NCI-H82 (cell line): ENCODE measurements at places on chromosomes 16 and 17.

GRCh38 chr17:29444589-29444988 is 54.4 kb downstream of the TAOK1 start:
- no peak for DNase-seq

- no peak for DNase-seq
These were observed 119.1 kb downstream of the HIC1 start for GRCh38 chr17:2174014-2174413.

DNA sequence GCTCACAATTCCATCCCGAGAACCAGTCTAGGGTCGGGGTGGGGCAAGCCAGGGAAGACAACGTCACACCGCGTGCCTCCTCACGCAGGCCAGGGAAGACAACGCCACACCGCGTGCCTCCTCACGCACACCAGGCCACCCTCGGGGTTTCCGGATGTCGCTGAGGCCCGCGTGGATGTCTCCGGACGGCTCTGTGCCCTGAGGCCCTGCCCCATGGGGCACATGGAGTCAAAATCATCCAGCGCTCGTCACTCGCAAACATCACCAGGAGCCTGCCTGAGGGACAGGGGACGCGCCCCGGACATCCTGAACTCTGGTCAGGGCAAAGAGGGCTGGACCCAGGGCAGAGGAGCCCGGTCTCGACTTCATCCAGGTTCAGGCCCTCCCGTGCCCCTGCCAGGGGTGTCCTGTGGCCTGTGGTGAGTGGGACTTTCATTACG is 3.7 kb downstream of the TMEM204 start:
- no peak for DNase-seq

DNA sequence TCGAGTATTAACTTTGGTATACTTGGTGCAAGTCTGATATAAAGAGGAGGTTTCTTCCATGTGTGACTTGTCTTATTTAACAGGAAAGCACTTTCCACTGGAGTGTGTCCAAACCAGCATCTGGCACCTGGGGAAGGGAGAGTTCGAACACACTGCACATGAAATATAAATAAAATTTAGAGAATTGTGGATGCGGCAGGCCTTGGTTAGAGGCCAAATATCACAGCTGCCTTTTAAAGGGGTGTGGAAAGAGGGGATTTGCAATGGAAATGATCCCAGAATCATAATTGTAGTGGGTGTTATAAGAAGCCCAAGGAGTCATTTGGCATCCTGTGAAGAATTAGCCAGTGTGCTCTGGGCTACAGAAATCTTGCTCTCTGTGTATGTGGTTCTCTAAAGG is 4.3 kb upstream of the NXN start:
- no peak for DNase-seq

DNA sequence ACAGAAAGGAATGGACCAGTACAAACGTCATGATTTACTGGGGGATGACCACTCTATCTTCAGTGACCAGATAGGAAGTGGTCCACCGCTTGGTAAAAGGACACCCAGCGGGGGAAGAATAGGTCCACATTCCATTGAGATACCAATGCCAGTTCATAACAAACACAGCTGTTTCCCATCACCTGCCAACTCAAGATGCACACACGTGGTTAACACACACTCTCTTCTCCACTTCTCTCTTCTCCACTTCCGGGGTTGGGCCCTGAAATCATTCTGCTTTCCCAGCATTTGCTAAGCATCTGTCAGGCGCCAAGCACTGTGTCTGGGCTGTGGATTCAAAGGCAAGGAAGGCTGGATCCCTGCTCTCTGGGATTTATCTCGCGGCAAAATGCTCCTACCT is 175.5 kb downstream of the SLC39A11 start:
- DNase-seq, result no peak

DNA sequence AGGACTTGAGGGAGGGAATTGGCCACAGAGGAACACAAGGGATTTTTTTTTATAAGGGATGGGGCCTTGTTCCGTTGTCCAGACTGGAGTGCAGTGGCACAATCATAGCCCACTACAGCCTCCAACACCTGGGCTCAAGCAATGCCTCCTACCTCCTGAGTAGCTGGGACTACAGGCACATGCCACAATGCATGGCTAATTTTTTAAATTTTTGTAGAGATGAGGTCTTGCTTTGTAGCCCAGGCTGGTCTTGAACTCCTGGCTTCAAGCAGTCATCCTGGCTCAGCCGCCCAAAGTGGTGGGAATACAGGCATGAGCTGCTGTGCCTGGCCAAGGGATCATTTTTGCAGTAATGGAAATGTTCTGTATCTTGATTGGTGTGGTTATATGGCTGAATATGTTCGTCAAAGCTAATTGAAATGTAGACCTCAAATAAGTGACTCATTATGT is 56.9 kb downstream of the VMP1 start:
- DNase-seq, result no peak

- DNase-seq, result peak; percentile 58
These were observed 354.9 kb upstream of the ASIC2 start for GRCh38 chr17:33647956-33648355.

DNA sequence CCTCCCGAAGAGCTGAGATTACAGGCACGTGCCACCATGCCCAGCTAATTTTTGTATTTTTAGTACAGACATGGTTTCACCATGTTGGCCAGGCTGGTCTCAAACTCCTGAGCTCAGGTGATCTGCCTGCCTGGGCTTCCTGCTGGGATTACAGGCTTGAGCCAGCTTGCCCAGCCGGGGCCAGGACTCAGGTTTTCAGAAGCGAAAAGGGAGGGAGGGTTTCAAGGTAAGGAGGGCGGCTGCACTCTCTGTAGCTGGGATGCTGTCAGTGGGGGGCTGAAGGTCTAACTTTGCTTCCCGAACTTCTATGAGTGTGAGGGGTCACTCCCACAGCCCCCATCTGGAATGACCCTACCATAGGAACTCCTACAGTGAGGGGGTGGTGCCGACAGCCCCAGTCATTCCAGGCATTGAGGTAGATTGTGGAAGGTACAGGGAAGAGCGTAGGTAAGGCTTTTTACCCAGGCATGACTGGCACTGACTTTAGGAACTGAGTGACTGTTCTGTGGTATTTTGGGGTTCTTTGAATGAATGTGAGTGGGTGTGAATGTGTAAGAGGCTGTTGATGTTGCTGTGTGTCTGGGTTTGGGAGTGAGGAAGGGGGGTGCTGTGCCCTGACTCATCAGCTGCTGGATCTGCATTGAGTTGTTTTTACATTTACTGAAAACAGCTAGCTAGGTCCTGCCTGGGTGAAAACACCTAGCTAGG is 3.8 kb upstream of the C1QL1 start:
- DNase-seq, result no peak

DNA sequence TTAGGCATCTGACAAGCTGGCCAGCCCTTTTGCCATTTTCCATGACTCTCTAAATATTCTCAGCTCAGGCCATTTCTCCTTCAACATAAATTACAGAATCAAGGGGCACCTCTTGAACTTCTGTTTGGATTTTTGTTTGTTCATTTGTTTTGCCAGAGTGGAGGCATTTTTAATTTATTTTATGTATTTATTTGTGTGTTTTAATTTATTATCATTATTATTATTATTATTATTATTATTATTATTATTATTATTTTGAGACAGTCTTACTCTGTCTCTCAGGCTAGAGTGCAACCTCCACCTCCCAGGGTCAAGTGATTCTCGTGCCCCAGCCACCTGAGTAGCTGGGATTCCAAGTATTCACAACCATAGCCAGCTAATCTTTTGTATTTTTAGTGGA is 1578.0 kb downstream of the CDH8 start:
- DNase-seq, result no peak

DNA sequence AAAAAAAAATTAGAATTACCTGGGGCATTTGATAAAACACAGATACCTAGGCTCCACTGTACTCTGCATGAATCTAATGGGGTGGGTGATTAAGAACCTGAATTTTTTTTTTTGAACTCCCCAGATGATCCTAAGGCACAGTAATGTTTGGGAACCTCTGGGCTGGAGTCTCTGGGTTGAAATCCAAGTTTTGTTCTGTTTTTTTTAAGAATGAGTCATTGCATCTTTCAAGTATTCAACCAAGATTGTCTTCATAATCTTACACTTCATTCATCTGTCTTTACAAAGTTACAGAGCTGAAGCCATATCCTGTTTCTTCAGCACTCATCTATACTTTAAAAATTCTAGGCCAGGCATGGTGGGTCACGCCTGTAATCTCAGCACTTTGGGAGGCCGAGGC is 52.6 kb downstream of the PIGL start:
- DNase-seq, result no peak

GRCh38 chr17:28485049-28485448 is 11.6 kb downstream of the SLC13A2 start:
- DNase-seq, result no peak

DNA sequence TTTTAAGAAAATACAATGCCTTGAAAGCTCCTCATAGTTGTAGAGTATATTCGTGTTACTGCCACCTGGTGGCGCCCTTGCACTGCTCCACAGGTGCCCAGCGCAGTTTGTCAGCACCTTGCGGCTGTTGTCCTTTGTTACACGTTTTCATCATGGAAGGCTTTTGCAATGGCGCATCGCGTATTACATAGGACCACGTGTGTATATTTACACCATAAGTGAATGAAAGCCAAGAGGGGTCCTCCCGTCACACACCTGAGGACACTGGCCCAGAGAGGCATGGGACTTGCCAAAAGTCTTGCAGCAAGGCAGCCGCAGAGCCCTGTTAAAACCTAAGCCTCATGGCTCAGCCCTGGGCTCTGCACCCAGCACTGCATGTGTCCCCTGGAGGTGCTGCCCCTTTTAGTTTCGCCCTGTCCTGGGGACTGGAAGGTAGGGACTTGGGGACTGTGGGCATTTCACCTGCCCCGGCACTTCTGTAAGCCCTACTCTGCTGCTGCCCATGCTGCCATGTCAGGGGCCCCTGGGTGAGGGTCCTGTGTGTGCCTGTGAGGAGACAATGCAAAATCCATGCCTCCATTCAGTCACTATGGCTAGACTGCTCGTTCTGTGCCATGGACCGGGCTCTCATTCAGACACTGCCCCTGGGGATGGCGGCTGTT is 24.3 kb downstream of the POLR3E start:
- peak; percentile 89 for DNase-seq

DNA sequence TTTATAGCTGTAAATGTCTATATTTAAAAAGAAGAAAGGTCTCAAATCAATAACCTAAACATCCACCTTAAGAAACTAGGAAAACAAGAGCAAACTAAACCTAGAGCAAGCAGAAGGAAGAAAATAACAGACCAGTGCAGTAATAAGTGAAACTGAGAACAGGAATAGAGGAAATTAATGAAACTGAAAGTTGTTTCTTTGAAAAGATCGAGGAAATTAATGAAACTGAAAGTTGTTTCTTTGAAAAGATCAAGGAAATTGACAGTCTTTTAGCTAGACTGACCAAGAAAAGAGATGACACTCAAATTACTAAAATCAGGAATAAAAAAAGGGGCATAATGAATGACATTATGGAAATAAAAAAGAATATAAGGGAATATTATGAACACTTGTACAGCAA is 46.4 kb downstream of the SLFN5 start:
- DNase-seq, result no peak

DNA sequence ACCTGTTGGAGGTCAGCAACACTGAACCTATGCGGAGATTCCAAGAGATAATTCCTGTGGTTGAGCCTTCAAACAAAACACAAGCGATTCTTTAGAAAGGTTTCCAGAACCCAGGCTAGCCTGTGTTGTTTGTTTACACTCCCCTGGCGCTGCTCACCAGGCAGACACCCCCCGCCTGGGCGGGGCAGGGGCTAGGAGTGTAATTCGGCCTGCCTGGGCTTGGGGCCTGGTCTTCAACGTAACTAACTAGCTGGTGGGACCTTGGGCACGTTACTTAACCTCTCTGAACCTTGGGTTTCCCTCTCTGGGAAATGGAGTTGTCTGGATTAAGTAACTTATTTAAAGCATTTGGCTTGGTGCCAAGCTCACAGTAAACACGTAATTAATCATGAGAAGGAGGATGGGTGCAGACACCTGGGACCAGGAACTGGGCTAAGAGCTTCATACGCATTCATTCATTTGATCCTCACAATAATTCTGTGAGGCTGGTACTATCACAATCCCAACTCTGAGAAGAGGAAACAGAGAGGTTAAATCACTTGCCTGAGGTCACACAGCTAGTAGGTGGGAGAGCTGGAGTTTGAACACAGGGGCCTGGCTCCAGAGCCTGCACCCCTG is 7.6 kb upstream of the ARHGAP27 start:
- DNase-seq, result peak; percentile 96
